ENCODE measurements at places on chromosomes 1 and 21.
A peak's percentile ranks its signal among the peaks of the same experiment; 100 is the strongest.

GRCh38 chr1:4752059-4752458 is 97.7 kb downstream of the AJAP1 start:
- no peak for DNase-seq

DNA sequence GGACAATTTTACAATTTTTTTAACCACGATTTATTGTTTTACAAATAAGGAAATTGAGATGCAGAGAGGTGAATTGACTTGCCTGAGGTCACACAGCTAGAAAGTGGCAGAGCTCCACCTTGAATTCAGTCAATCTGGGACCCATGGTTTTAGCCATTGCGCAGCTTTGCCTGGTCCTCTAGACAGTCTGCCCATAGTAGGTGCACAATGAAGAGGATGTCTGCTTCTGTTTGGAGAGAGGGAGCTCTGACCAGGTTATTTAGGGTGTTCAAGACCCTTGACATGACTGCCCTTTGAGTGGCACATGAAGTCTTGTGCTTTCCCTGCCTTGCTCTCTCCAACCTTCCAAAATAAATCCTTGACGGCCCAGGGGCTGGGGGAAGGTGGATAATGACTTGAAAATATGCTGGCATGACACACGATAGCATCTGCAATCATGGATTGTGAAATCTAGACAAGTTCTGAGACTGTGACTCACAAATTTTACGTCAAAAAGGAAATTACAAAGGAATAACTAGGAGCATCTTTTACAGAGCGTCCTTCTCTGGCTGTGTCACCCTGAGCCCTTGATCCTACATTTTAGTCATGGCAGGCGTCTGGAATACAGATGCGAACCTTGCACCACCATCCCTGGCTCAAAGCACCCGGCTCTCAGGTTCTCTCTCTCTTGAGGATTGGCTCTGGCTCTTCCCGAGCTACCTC is 26.2 kb upstream of the ID3 start:
- DNase-seq, result peak; percentile 87

GRCh38 chr1:185398022-185398421 is 81.0 kb upstream of the IVNS1ABP start:
- no peak for DNase-seq

DNA sequence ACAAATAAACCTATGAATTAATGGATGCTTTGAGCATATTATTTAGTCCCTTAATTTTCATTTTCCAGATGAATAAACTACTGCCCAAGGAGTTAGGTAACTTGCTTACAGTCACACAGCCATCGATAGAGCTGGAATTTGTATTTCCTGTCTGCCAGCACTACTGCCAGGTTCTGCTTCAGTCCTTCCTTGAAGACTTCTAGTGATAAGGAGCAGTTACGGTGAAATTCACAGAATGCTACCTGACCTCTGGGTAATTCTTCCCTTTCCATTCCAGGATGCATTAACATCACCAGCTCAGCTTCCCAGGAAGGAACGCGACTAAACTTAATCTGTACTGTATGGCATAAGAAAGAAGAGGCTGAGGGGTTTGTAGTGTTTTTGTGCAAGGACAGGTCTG is 11.2 kb downstream of the CD160 start:
- DNase-seq, result no peak

- DNase-seq, result peak; percentile 78
Measured at GRCh38 chr21:35510957-35511695, 462.0 kb upstream of the RUNX1 start.

DNA sequence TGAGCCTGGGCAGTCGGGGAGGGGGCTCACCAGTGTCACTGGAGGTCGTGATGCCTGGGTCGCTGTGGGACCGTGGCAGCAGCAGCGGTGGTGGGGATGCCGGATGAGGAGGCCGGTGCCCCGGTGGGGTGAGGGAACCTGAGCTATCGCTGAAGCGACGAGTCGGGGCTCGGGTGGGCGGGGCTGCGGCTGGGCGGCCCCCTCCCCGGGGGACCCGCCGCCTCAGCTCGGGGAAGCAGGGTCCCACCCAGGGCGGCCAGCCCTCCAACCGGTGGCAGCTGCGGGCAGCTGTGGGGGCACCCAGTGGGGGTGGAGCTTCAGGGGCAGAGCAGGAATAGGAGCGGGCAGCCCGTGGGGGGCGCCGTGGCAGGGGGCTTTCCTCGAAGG is 5.0 kb downstream of the ENTREP3 start:
- no peak for DNase-seq

DNA sequence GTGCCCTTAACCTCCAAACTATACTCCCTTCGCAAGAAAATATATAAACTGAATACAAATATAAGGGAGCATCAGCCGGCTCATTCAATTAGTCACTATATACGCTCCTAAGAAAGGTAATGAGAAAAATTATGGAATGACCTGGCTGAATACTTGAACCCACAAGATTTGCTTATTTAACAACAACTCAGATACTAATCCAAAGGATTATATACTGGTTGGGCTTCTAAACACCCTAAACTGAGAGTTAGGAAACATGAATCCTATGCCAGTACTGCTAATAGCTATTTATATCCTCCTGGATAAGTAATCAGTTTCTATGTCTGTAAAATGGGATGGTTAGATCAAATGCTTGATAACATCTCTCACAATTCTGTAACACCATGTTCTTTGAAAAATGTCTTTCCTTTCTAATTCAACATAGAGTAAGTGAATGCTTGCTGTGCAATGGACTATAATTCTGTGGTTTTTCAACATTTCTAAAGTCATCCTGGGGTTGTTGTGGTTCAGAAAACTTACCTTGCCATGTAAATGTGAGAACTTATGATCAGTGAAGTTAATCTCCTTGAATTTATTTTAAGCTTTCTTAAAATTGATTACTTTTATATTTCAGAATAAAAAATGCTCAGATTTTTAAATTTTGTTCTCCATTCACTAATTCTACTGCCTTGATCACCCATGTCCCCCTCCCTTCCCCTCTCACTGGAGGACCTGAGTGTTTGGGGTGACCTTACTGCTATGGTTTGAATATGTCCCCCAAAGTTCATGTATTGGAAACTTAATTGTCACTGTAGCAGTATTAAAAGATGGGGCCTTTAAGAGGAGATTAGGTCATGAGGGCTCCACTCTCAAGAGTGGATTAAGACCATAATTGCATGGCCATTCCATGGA is 14.5 kb downstream of the DUSP10 start:
- DNase-seq, result no peak

- no peak for DNase-seq
Measured at GRCh38 chr1:214549604-214550003, 1.8 kb downstream of the PTPN14 start.

DNA sequence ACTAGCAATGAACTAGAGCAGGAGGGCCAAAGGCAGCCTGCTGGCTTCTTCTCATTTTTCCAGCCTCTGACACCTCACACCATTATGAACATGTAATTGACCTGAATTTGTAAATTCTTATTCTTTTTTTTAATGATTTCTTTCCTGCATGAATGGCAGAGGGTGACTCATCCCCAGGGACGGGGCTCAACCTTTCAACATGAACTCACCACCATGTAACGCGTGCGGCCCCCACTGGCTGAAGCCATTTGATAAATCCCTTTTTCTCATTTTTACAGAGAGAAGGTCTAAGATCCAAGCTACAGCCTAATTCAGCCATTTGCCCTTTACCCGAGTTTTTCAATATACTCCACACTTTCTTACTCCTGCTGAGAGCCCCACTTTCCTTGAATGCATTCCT is 9.3 kb upstream of the ETS2 start:
- no peak for DNase-seq

- DNase-seq, result no peak
Measured at GRCh38 chr1:78289603-78290002, 201.2 kb upstream of the PTGFR start.

Measured in suppressor macrophage treated with lipopolysaccharide for 1 hour (primary cell).